ENCODE measurements at places on chromosomes 6 and 20.

DNA sequence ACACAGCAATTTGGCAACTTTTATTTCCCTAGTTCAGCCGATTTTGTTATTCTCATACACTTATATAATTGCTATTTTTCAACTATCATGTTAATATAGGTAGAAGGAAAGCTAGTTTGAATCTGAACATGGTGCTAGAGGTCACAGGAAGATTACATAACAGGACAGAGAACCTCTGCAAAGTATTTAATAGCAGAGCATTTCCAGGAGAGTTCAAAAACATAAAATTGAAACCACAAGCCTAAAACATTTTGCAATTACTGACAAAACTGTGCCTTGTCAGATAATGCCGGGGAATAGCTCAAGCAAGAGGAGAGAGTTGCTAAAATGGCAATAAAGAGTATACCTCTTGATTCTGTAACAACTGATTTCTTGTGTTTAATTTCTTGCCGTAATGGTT, 70.8 kb downstream of the TFAP2B start:
- no peak for ATAC-seq

GRCh38 chr6:147279427-147279826, 75.2 kb downstream of the STXBP5 start:
- no peak for ATAC-seq

GRCh38 chr20:5173751-5174150, 46.9 kb downstream of the CDS2 start:
- ATAC-seq: no peak

DNA sequence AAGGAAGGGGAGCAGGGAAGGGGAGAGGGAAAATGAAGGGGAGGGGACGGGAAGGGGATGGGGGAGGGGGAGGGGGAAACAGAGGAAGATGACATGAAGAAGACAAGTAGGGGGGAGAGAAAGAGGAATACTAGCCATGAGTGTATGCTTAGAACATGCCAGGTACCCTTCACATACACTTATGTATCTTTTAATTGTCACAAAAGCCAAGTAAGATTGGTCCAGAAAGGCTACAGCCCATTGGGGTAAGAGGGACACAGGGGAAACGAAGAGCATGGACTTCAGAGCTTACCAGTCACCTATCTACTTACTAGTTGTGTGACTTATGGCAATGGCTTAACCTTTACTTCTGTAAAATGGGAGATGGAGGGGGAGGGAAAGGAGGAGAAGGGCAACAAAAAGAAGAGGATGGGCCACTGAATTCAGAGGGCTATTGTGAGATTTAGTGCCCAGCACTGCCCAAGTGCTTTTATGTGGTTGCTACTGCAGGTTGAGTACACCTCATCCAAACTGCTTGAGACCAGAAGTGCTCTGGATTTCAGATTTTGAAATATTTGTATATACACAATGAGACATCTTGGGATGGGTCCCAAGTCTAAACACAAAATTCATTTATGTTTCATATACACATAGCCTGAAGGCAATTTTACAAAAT, 90.3 kb downstream of the ARHGAP18 start:
- peak; percentile 34 for ATAC-seq

GRCh38 chr6:149316108-149316727, 1.3 kb upstream of the TAB2 start:
- no peak for ATAC-seq

- ATAC-seq: no peak
Observed at GRCh38 chr20:34367155-34367554, 4.1 kb downstream of the ITCH start.

- no peak for ATAC-seq
Observed at GRCh38 chr20:51190783-51191180, 167.9 kb upstream of the KCNG1 start.

DNA sequence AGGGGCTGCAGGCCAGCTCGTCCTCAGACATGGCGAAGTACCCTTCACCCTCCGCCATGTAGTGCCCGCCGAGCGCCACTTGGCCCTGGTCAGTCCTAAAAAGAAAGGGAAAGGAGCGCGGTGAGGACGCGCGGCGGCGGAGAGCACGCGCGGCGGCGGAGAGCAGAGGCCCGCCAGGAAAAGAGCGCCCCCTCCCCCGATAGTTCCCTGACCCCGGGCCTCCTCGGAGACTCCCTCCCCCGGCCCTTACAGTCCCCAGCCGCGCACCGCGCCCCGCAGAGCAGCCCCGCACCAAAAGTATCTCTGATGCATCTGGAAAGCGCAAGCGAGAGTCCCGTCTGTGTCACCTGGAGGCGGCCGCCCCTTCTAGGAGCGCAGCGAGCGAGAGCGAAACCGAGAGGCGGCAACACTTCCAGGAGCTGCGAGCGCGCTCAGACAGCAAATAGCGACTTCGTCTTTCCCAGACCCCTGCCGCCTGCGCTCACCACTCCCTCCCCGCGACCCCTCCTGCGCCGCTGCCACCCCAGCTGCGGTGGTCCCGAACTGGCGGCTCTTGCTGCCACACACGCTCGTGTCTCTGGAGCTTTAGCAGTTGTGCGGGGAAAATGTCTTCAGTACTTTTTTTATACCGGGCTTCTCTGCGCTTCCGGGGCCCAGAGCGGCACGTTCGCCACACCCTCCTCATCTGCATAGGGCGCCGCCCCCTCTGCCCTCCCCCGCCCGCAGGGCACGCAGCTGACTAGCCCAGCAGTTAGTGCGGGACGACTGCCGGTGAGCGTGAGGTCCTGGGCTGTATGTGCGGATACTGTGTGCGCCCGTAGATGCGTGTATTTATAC, at the start of gene TENT5A:
Gene TENT5A (minus strand): TSS at position 598 of the 837 bp plus-strand sequence. CDS start 540 bp downstream, at position 58.
- ATAC-seq: peak; percentile 87

DNA sequence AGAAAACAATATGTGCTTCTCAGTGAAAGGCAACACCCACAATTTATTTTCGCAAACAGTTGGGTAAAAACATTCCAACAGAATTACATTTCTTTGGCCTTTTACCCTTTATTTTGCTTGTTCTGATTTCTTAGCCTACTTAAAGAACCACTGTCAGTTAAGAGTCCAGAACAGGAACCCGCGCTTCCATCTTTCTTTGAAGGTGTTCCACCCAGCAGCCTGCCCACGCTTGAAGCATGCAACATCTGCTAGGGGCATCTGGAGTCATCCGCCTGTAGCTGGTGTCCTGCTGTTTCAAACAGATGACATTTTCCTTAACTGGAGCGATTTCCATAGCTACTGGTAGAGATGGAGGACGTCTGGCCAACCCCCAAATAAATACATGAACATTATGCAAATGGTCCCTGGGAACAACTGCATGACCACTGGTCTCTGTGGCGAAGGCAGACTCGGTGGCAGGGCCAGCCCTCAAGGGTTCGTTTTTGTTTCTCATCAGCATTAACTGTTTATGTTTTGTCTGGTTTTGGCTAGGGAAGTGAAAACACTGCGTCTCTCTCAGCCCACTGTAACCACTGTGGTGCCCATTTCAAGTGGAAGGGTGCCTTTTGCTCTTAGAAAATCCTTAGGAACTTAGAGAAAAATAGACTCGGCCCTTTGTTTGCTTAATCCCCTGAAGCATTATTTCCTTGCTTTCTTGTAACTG, 51.6 kb downstream of the LAMA4 start:
- no peak for ATAC-seq

- no peak for ATAC-seq
Observed at GRCh38 chr6:135568379-135568778, 70.8 kb upstream of the AHI1 start.

DNA sequence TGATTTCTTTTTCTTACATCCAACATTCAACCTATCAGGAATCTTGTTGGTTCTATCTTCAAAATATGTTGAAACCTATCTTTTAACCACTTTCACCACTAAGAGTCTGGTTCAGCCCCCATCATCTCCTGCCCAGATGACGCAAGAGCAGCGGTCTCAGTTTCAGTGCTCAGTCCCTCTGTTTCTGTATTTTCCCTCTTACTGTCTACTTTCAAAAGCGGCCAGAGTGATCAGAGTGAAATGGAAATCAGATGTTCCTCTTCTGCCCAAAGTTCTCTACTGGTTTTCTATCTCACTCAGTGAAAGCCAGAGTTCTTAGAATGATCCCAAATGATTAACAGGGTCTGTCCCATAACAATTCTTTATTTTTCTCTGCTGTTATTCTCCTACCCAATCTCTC, 147.9 kb upstream of the PDE7B start:
- ATAC-seq: no peak

GRCh38 chr6:63372951-63373533, 53.3 kb upstream of the LGSN start:
- ATAC-seq: no peak

GRCh38 chr6:2576499-2576898, 174.2 kb downstream of the MYLK4 start:
- no peak for ATAC-seq

GRCh38 chr20:64188682-64189529, 24.7 kb downstream of the MYT1 start:
- ATAC-seq: no peak

GRCh38 chr6:32558426-32559057, 28.5 kb upstream of the HLA-DRB5 start:
- no peak for ATAC-seq

- ATAC-seq: no peak
Observed at GRCh38 chr6:14026831-14027539, 90.6 kb upstream of the CD83 start.

- ATAC-seq: no peak
Observed at GRCh38 chr6:149289966-149290365, 27.5 kb upstream of the TAB2 start.

DNA sequence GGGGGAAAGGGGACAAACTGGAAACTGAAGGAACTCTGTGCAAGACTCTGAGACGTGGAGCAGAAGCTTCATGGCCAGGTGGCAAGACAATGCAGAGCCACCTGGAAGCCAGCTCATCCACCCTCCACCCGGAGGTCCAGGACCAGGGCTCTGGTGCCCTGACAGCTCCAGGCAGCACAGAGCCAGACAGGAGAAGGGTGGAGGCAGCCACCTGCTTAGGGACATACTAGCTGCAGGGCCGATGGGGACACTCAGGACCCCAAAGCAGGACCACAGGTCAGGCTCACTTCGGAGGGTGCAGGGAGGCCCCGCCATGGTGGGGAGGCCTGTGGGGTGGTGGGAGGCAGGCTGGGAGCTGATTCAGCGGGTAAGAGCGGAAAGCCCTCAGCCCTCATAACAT, 19.0 kb upstream of the SLC22A3 start:
- ATAC-seq: no peak

DNA sequence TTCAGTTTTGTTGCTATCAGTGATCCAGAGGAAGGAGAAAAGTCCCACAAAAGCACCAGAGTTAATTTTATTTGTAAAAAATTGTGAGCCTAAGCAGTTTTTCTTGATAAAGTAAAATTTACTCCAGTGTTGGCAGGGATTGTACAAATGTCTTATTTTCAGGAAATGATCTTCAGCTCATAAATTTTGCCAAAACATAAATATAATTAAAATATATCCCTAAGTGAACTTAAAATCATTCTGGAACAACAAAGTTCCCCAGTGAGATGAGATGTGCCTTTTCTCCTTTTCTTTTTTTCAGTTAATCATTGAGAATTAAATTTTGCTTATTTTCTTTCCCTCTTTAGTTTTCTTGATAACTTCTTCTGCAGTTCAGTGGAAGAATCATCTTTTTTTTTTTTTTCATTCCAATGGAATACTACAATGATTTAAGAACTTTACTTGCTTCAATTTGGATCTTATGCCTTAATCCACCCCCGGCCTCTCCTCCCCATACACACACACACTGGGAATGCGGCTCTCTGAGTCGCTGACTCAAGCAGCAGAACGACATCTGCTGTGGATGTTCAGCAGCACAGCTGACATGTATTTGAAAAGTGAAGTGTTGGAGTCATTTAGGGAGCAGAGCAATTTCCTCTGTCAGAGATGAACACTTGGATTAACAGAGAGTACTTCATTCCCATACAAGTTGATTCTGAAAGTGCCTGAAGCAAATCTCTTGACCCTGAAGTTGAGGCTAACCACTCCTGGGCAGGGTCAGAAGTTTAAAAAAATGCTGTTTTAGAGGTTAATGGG, 27.7 kb upstream of the LAMA4 start:
- ATAC-seq: peak; percentile 99

GRCh38 chr6:98514073-98514720, 320.2 kb upstream of the POU3F2 start:
- no peak for ATAC-seq

- no peak for ATAC-seq
Observed at GRCh38 chr6:106119546-106119945, 33.4 kb downstream of the PRDM1 start.

- no peak for ATAC-seq
Observed at GRCh38 chr20:3193806-3194616, 10.5 kb downstream of the DDRGK1 start.

- no peak for ATAC-seq
Observed at GRCh38 chr20:53712212-53712977, 118.8 kb upstream of the ZNF217 start.

DNA sequence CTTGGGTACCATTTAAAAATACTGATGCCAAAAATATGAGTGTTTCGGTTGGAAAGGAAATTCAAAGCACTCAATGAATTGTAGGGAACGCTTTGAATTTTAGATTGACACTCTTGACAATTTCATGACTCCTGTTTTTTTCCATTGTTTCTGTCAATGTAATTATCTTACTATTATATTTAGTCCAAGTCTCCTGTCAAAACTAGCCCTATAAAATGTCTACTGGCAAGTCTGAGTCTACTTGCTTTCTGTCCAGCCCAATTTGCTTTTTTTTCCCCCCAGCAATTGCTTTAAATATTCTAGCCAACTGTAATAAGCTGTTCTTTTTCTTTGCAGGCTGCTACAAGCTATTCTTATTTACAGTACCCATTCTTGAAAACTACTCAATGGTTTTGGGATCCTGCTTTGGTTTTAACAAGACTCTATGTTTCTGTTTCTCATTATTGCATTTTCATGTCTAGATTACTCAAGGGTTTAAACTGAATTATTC, 1103.9 kb upstream of the GJE1 start:
- ATAC-seq: no peak

- no peak for ATAC-seq
Observed at GRCh38 chr6:44897316-44897715, 430.8 kb upstream of the RUNX2 start.

GRCh38 chr6:150079604-150080003, 10.7 kb upstream of the ULBP3 start:
- ATAC-seq: peak; percentile 51

DNA sequence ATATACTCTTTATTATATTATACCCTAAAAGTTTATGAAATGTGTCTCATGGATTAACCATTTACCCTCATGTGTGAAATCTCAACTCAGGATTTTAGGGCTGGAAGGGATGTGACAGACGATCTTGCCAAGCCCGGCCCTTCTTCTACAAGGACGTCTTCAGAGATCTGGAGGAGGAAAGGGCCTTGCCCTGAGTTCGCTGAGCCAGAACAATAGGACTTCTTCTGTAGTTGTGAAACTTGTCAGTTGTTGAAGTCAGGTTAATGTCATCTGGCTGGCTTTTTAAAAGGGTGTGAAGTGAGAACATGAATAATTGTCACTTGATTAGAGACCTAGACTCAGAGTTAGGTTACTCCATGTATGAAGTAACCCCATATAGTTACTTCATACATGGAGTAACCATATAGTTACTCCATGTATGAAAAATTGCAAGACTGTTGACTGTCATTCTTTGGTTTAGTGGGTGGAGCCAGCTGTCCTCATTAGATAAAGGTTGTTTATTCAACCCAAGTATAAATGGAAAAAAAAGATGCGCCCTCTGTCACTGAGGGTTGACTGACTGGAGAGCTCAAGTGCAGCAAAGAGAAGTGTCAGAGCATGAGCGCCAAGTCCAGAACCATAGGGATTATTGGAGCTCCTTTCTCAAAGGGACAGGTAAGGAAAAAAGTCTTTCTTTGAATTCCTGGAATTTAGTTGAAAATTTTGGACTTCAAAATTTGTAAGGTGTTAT, at the start of gene ARG1:
Gene ARG1 (plus strand): TSS at position 541 of the 730 bp plus-strand sequence. CDS start 57 bp downstream, at position 598.
- ATAC-seq: no peak

GRCh38 chr6:20433321-20433720, 31.6 kb downstream of the E2F3 start:
- no peak for ATAC-seq

Measured in SK-N-SH treated with all-trans-retinoic acid at 6 μM for 48 hours (cell line).